ENCODE measurements at places on chromosomes 2 and 18.

- DNase-seq: no peak
Measured at GRCh38 chr2:12442476-12442847, 274.3 kb upstream of the TRIB2 start.

DNA sequence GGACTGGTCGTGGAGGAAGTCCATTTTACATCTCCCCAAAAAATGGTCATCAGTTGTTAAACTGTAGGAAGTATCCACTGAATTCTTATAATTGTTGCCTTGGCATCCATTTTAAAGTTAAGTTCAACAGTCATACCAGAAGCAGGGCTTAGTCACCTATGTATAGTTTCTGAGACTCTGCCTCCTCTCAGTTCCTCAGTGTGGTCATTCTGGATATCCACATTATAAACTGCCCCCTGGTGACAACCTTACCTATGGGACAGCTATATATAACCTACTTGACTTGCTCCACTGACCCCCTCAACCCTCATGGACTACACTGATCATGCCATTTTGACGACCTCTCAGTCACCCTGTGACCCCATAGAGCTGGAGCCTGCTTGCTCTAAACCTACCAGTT is 617.0 kb downstream of the LRP1B start:
- no peak for DNase-seq

- no peak for DNase-seq
Measured at GRCh38 chr2:1341404-1342120, 71.7 kb upstream of the TPO start.

- no peak for DNase-seq
Measured at GRCh38 chr18:62898359-62898758, 183.0 kb downstream of the PHLPP1 start.
